ENCODE measurements at places on chromosomes 1 and 21. TPM values are rescaled to one million over a fixed set of nuclear protein-coding genes. Genes with fewer than 3 reads are reported as not detected.

DNA sequence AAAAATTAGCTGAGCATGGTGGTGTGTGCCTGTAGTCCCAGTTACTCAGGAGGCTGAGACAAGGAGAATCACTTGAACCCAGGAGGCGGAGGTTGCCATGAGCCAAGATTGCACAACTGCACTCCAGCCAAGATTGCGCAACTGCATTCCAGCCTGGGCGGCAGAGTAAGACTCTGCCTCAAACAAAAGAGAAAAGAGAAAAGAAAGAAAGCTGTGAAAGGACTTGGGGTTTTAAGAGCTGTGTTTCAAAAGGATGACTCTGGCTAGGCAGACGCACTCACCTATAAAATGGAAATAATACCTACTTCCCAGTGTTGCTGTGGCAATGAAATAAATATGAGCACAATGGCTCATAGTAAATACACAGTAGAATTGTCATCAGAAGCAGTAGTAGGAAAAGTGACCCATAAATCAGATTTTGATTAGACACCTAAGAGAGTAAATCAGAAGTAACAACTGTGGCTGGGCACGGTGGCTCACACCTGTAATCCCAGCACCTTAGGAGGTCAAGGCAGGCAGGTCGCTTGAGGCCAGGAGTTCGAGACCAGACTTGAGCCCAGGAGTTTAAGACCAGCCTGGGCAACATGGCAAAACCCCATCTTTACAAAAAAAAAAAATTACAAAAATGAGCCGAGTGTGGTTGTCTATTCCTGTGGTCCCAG is 45.9 kb upstream of the PUM1 start:
- no peak for DNase-seq

GRCh38 chr1:227603327-227603726 is 40.0 kb downstream of the ZNF678 start:
- no peak for DNase-seq

The CD1E gene
- polyA plus RNA-seq = 0.18 TPM

The SIM2 gene
- polyA plus RNA-seq = 16.6 TPM

DNA sequence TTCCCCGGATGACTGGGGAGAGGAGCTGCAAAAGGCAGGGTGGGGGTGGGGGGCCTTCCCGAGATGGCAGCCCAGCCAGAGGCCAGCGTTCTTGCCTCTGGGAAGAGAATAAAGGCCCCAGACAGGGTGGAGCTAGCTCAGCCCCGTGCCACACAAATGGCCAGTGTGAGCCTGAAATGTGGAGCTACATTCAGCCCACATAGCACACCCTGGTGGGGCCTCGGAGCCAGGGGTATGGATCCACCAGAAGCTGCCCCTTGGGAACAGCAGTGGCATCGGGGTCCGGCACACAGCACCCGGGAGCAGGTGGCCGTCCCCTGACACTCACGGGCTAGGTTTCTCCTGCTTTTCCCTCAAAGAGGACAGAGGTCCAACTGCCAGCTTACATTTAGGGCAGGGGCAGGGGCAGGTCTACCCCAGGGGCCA is 93.9 kb downstream of the PDE9A start:
- DNase-seq = no peak

- no peak for DNase-seq
Observed at GRCh38 chr1:154943649-154944400, 7.3 kb upstream of the PMVK start.

GRCh38 chr1:82073071-82073470 is 272.3 kb downstream of the ADGRL2 start:
- DNase-seq = no peak

- DNase-seq = no peak
Observed at GRCh38 chr1:12173631-12174121, 6.9 kb downstream of the TNFRSF1B start.

- no peak for DNase-seq
Observed at GRCh38 chr1:236288620-236288976, 6.8 kb upstream of the ERO1B start.

GRCh38 chr1:66624412-66625060 is 90.6 kb downstream of the SGIP1 start:
- DNase-seq = no peak
